Skin of body (tissue), 3 donors: ENCODE measurements at places on chromosomes 12 and 14. TPM values are rescaled to one million over a fixed set of nuclear protein-coding genes. Genes with fewer than 3 reads are reported as not detected.

GRCh38 chr12:112938751-112939150, 477 bp downstream of the OAS3 start:
- no peak for DNase-seq

Gene CCDC60
- not detected for total RNA-seq

- DNase-seq, result no peak
Measured at GRCh38 chr14:77059276-77059915, 30.9 kb upstream of the IRF2BPL start.

GRCh38 chr12:116508145-116509121, 50.7 kb upstream of the MAP1LC3B2 start:
- DNase-seq, result no peak
